ENCODE measurements at places on chromosomes 7 and 10. TPM values are rescaled to one million over a fixed set of nuclear protein-coding genes. Genes with fewer than 3 reads are reported as not detected.

P4HA1 gene
- 39.7 TPM for total RNA-seq

IL2RA gene
- 0.13 TPM for total RNA-seq

KCNH2 gene
- 9.4 TPM for total RNA-seq

CRYGN gene
- total RNA-seq: 0.67 TPM

ITGB1 gene
- total RNA-seq: 276 TPM

NME8 gene
- total RNA-seq: not detected

OR6B1 gene
- total RNA-seq: not detected

GRCh38 chr7:105224884-105225651, 163.7 kb downstream of the SRPK2 start:
- no peak for DNase-seq

DNA sequence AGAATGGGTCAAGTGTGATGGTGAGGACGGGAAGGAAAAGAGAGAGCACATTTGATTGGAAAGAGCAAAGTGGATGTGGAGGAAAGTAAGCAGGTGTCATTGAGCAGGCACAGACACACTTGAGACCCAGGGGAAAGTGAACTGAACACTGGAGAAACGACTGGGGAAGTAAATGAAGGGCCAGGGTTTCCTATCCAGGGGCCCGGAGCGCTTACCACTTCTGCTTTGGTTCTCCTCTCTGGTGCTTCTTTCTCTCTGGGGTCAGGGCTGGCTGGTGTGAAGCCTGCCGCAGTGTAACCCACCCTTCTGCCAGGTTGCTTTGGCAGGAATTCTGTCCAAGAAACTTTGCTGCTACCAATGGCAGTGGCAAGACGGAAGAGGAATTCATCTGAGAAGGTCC, 219.3 kb downstream of the SKAP2 start:
- no peak for DNase-seq

DNA sequence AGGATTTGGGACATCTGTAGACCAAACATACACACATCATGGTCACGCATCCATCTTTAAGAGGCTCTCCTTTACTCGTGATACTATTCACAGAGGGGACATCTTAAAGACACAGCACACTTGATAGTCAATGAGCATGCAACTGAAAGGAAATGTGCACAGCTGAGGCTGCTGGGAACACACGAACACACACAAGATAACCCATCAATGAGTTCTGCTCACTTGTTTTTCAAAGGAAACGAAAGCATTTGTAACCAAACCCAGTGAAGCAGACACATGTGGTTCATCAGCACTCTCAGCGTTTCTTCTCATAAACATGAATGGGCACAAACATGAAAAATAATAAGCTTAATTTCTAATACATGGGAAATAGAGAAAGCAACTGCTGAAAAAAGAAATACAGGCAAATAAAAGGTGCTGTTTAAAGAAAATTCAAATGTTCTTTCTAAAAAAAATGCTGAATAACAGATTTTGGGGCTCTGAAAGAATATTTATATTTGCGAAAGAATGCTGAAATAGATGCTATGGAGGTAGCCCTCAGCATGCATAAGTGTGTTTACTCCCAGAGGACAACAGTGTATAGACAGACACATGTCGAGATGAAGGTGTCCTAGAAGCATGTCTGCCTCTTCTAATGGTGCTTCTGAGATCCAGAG, 59.7 kb upstream of the LAMB4 start:
- no peak for DNase-seq

GRCh38 chr10:110610308-110610774, 33.8 kb upstream of the RBM20 start:
- DNase-seq: no peak

Measured in ovary (tissue), 10 donors.